ENCODE measurements at places on chromosomes 1 and 21.
A peak's percentile ranks its signal among the peaks of the same experiment; 100 is the strongest.

- DNase-seq, result no peak
Measured at GRCh38 chr1:78622548-78622947, 2.3 kb downstream of the IFI44L start.

GRCh38 chr1:66383168-66383567 is 150.8 kb upstream of the SGIP1 start:
- DNase-seq, result no peak

- DNase-seq, result peak; percentile 77
Measured at GRCh38 chr1:31701091-31701736, 2.6 kb downstream of the COL16A1 start.

DNA sequence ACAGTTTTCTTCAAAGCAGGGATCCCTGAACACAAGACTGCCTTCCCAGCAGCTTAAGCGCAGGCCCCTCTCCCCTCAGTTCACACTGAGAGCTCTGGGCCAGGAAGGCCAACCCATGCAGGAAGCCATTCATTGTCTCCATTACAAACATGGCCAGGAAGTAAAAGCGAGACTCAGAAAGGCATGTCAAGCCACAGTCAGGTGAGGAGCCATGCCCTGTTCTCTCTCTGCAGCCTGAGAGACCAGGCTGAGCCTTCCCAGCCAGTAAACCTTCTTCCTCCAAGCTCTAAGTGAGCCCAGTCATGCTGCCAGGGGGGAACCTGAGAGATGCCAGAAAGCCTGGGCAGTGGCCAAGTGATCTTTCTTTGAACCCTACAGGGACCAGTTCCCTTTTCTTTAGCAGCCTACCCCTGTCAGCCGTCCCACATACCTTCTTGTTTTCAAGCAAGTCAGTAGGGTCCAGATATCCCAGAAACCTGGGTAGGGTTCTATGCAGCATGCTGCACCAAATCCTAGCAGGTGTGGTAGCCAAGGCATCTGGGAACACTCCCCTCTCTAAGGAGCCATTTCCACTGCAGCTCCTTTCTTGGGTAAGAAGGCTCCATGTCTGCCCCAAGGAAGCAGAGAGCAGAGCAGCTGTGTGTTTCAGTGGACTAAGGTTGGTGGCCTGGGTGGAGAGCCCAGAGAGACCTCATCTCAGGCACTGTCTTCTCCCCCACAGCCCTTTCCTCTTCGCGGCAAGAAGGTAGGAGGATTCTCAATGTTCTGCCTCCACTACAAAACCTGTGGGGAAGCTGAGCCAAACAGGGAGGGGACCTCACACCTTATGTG is 977 bp downstream of the TRAF3IP3 start:
- no peak for DNase-seq

DNA sequence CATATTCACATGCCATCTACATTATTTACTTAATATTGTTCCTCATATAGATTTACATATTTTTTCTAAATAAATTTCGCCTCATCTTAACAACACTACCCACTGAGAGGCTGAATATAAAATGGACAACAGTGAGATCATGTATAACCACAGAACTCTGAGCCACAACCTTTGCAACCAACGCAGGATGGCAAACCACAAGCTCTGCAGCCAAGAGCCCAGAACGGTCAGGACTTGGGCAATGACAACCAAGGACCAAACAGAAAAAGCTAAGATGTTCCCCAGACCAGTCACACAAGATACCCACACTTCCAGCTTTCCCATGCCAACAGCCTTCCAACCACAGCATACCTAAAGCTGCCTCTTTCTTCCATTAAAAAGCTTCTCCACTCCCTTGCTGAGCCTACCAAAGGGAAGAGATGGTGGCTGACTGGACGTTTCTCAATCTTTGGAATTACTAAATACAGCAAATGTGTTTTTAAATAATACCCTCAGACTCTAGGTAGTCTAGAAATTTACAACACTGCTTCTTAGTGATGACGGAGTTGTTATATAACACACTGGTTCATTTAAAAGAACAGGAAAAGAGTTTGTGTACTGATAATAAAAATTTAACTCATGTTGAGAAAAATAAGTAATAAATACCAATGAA is 117.9 kb downstream of the AKT3 start:
- DNase-seq, result no peak

DNA sequence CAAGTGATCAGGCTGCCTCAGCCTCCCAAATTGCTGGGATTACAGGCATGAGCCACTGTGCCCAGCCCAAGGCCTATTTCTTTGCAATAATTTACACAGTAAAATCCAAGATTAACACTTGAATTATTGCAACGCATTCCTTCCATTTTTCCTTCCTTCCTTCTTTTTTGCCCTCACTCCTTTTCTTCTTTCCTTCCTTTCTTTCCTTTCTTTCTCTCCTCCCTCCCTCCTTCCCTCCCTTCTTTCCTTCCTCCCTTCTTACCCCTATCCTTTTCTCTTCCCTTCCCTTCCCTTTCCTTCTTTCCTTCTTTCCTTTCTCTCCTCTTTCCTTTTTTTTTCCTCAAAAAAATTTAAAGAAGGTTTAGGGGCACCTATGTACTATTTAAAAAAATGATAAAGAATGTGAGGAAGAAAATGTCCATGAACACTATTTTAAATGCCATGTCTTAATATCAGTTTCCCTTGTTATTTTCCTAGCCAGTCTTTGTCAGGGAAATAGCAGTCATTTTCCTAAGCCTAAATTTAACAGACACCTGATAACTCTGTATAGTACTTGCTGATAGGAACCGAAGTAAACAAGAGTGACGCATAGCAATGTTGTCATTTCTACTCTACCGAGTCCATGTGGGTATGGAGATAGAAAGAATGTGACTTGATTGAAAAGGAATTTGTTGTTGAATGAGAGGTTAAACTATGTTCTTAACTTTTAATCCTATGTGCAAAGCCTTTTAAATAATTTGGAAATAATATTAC is 79.8 kb upstream of the HMCN1 start:
- DNase-seq, result no peak

DNA sequence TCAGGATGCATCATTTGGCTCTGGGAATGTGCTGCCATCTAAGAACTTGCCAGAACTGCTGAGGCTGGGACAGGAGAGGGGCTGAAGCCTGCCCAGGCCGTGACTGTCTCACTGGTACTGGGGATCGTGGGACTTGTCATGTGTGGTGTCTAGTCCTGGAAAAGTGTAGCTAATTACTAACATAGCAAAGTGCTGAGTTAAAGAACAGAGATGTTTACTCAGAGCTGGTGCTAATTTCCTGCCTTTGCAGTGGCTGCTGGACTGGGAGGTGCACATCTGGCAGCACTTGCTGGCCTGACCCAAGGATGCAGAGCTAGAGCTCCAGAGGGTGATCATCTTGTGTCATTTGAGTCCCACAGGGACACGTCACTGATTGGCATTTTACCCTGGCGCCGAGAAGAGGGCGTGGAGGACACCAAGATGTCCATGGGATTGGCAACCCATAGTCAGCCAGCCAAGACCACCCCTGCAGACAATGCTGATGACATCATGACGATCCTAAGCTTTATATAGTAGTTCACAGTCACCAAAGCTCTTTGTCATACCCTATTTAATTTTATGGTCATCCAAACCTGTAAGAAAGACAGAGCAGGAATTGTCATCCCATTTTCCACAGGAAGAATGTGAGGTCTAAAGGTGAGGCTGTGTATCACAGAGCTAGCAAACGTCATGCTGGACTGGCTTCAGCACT is 110.1 kb upstream of the SLC44A3 start:
- DNase-seq, result no peak
